ENCODE measurements at places on chromosomes 4 and X.

DNA sequence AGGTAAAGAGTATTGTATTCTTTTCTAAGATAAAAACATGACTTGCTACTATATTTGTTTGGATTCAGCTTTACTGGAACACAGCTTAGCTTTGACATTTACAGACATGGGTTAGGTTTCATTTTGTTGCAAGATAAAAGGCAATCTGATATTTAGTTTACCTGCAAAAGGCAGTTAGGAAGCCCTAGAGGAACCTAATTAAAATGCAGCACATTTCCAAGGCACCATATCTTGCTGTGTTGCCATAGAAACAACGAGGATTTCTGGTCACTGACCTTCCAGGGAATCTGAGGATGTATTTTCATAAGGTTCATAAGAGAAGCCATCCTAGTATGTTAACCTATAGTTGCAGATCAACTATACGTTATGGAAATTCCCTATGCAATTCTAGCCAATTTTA is 116.0 kb downstream of the SNCA start:
- DNase-seq = no peak

GRCh38 chr4:188821500-188821899 is 682.3 kb downstream of the TRIML1 start:
- DNase-seq = no peak

GRCh38 chr4:119523399-119523798 is 105.2 kb downstream of the PDE5A start:
- DNase-seq = no peak

- no peak for DNase-seq
Observed at GRCh38 chr4:158995965-158996364, 106.9 kb upstream of the RAPGEF2 start.

- DNase-seq = no peak
Observed at GRCh38 chr4:118931786-118932185, 43.1 kb downstream of the SYNPO2 start.

All from activated T-cell treated with anti-CD3 and anti-CD28 coated beads for 1 hour (primary cell).